Right atrium auricular region (tissue), 2 donors: ENCODE measurements at places on chromosomes 5 and 9. TPM values are rescaled to one million over a fixed set of nuclear protein-coding genes. Genes with fewer than 3 reads are reported as not detected.

STKLD1 gene
- 0.90 TPM for total RNA-seq

CCDC180 gene
- 0.96 TPM for total RNA-seq

NUTM2F gene
- total RNA-seq = not detected

DNA sequence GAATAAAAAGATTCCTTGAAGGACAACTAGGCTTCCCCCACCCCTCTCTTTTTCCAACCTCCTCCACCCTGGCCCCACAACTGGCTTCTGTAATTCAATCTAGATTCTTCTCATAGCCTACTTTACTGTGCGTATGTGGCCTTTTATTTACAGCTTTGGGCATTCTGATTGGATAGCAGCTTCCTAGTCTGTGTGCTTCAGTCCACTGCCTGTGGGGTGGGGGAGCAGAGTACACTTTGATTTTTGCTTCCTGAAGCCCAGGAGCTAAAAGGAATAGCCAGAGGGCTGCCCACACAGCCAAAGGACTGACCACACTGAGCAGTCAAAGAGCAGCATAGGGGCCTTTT, 30.4 kb downstream of the RUSC2 start:
- no peak for DNase-seq

- DNase-seq = no peak
These were observed 42.4 kb downstream of the FYB1 start for GRCh38 chr5:39176759-39177630.

DNA sequence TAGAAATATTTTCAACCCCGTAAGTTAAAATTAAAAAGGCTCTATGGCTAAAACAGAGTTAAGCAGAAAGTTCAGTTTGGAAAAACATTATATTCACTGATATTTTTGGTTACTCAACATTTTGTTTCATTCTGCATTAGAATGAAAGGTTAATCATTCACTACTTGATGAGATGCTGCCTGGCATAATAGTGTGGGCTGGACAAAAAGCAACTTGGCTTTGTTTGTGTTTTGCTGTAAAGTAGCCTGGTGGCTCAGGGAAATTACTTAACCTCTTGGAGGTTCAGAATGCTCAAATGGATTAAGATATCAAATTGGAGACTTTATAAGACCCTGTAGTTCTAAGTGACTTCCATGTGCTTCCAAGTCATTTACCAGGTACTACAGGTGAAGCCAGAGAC, 367.4 kb upstream of the TRPC7 start:
- DNase-seq = no peak

DNA sequence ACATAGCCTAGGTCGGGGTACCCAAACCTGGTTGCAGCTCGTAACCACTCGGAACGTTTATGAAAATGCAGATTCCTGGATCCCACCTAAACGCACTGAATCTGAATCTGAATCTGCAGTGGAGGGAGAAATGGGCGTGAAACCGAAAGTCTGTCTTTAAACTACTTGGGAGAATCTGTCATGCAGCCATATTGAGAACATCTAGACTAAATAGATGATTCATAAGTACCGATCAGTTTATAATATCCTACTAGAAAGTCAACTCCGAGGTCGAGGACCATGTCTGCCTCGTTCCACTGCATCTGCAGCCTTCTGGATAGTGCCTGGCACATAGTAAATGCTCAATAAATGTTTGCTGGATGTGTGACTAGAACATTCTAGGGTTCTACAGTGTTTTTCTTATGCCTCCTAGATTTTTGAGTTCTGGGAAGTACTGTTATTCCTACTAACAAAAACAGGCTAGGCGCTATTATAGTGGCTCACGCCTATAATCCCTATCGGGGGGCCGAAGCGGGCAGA, 632 bp downstream of the COQ4 start:
- DNase-seq = no peak

RETREG1 gene
- 180 TPM for total RNA-seq

DNA sequence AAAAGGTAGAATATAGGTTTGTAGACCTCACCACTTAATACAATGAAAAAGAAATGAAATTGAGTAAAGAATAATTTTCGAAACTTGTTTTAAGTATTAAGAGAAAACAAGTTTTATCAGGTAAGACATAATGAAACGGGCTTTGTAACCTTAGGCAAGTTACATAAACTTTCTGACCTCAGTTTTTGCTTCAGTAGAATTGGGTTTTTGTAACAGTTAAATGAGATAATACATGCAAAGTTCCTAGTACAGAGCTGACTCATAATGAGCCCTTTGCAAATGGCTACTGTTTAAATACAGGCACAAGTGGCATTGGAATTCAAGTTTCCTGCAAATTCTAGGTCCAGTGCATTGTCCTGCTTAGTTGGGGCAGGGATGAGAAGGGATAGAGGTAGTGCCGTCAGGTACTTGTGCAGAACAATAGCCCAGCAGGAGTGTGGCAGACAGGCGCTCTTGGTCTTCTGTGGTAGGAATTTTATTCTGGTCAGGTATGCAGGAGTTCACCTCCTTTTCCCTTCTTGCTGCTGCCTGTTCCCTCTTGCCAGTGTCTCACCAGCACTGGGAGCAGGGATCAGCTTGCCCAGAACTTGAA, 203.8 kb downstream of the PBX3 start:
- DNase-seq = no peak

- no peak for DNase-seq
These were observed 132.2 kb upstream of the SPEF2 start for GRCh38 chr5:35485487-35485886.
